ENCODE measurements at places on chromosomes 6 and 20. TPM values are rescaled to one million over a fixed set of nuclear protein-coding genes. Genes with fewer than 3 reads are reported as not detected.
A peak's percentile ranks its signal among the peaks of the same experiment; 100 is the strongest.

DNA sequence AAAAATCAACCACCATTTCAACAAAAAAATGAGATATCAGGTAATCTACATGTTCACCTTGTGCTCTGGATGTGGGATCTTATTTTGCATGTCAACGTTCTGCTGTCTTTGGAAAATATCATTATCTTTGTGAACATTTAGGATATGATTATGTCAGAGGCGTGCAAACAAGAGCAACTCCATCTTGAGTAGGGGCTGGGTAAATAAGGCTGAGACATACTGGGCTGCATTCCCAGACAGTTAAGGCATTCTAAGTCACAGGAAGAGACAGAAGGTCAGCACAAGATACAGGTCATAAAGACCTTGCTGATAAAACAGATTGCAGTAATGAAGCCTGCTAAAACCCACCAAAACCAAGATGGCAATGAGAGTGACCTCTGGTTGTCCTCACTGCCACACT, 28.8 kb upstream of the ZBTB24 start:
- peak; percentile 32 for DNase-seq

The TSHZ2 gene
- total RNA-seq = 11.9 TPM

DNA sequence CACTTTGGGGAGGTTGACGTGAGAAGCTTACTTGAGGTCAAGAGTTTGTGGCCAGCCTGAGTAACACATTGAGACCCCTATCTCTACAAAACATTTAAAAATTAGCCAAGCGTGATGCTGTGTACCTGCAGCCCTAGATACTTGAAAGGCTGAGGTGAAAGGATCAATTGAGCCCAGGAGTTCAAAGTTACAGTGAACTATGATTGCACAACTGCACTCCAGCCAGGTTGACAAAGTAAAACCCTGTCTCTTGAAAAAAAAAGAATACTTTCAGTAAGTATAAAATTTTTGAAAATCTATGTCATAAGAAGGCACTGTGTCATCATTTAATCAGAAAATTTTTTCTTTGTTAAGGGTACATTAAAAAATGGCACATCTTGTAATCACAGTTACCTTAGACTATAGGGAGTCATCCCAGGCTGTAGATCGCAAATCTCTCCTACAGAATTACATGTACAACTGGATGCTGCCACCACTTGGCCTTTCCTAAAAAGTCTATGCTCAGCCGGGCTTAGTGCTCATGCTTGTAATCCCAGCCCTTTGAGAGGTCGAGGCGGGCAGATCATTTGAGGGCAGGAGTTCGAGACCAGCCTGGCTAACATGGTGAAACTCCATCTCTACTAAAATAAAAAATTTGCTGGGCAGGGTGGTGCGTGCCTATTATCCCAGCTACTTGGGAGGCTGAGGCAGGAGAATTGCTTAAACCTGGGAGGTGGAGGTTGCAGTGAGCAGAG, 17.0 kb upstream of the MRS2 start:
- DNase-seq = peak; percentile 30

The RAB44 gene
- not detected for total RNA-seq

The COL21A1 gene
- total RNA-seq = 41.5 TPM

The PLA2G7 gene
- total RNA-seq = 0.57 TPM

- DNase-seq = no peak
Observed at GRCh38 chr20:50995506-50995905, 27.4 kb downstream of the KCNG1 start.

- DNase-seq = no peak
Observed at GRCh38 chr6:136510782-136511181, 39.4 kb downstream of the MAP7 start.

- no peak for DNase-seq
Observed at GRCh38 chr6:22783931-22784330, 214.6 kb downstream of the HDGFL1 start.

- DNase-seq = peak; percentile 22
Observed at GRCh38 chr20:38034961-38035360, 1.4 kb downstream of the RPRD1B start.

- DNase-seq = peak; percentile 36
Observed at GRCh38 chr20:13771853-13772453, 12.8 kb downstream of the ESF1 start.

The SLC17A2 gene
- total RNA-seq = not detected

The MYMX gene
- total RNA-seq = not detected

The DNAAF9 gene
- 3.0 TPM for total RNA-seq

GRCh38 chr6:95469511-95469910, 107.8 kb upstream of the MANEA start:
- DNase-seq = no peak

- no peak for DNase-seq
Observed at GRCh38 chr20:2340823-2341222, 39.9 kb upstream of the TGM6 start.

DNA sequence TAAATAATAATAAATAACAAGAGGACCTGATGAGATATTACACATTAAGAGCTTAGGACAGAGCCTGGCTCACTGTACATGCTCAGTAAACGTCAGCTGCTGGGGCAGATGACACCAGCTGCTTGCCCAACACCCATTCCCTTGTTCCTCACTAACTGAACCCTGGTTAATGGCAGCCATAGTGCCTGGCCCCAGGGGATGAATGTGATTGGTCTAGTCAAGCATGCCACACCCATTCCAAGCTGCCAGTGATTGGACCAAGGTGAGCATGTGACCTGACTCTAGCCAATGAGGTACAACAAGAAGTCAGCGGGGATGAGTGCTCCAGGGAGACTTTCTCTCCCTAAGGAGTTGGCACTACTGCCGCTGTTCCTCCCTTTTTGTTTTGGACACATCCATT, 85.1 kb upstream of the PTPN1 start:
- peak; percentile 47 for DNase-seq

DNA sequence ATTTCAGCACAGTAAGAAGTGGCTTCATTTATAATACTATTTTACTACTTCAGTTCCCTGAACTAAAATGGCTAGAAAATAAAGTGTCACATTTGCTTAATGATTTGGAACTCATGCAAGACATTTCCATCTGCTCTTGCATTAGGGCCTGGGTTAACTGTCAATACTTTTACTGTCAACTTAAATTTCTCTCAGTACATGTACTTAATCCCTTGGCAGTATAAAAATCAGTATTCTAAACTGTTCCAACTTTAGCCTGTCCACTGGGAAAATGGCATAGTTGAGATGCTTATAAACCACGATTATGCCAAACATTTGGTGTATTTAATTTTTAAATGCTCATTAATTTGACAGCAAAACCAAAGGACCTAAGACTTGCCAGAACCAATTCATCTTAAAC, 154.5 kb downstream of the ASCC3 start:
- peak; percentile 49 for DNase-seq

DNA sequence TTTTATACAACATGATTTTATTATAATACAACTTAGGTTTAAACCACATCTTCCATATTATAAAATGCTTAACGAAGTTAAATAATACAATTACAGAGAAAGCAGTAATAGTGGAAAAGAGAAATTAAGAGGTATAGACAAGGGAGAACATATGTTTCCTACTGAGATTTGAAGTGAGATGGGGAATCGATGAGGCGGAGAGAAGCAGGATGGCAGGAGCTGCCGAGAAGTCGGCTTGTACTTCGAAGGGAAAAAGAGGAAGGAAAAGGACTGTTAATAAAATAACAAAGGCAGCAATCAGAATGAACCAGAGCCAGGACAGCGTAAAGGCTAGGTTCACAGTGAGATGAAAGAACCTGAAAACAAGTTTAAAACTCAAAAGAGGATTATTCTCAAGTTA, 15.4 kb downstream of the FBXL4 start:
- DNase-seq = no peak

DNA sequence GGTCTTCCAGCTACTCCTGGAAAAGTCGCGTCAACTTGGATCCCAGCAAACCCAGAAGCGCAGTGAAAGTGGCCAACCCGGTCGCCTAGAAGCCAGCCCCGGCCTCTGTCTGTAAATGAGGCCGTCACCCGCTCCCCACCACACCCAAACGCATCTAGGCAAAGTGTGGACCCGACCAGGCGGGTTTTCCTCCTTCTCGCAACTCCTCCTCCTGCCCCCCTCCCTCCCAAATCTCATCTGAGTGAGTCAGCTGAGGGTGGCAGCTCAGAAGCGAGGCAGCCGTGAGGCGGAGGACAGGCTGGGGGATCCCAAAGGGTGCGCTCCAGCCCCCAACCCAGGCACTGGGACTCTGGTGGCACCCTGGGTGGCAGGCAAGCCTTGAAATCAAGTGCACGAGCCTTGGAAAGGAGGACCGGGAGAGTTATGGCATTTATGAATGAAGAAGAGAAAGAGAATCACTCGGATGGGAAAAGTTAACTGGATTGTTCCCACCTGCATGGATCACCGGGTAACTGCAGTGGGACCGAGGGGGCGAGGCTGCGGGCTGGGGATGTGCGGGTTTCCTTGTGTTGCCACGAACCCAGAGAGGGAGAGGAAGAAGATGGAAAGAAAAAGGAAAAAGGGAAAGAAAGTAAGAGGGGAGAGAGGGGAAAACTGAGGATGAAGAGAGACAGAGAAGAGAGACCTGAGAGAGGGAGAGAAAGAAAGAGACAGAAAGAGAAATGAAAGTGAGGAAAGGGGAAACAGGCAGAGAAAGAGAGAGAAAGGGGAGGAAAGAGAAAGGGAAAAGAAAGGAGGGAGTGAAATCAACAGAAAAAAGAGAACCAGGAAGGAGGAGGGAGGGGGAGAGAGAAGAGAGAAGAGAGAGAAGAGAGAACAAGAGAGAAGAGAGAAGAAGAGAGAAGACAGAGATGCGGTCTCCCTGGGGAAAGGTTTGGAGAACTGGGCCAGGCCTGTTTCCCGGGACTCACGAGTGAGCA, at the start of gene APCDD1L:
Gene APCDD1L, minus strand, starts transcription at position 167 of the 980 bp plus-strand sequence. CDS start 692 bp downstream, outside the sequence.
- DNase-seq = peak; percentile 89

- DNase-seq = no peak
Observed at GRCh38 chr20:52681288-52681687, 290.9 kb upstream of the TSHZ2 start.

DNA sequence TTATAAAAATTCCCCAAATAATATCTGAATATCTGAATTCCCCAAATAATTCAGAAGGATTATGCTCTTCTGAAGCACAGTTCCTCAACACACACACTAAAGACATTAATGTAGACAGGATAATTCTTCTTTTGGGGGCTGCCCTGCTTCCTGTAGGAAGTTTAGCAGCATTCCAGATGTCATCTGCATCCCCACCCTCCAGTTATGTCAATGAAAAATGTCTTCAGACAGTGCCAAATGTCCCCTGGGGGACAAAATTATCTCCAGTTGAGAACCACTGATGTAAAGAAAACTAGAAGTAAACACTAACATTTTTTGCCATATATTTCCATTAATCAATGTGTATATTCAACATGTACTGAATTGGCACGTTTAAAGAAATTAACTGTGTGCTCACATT, 25.9 kb upstream of the NAA20 start:
- DNase-seq = no peak

- DNase-seq = peak; percentile 67
Observed at GRCh38 chr6:170459451-170459850, 93.7 kb downstream of the PSMB1 start.

The PDYN gene
- not detected for total RNA-seq

DNA sequence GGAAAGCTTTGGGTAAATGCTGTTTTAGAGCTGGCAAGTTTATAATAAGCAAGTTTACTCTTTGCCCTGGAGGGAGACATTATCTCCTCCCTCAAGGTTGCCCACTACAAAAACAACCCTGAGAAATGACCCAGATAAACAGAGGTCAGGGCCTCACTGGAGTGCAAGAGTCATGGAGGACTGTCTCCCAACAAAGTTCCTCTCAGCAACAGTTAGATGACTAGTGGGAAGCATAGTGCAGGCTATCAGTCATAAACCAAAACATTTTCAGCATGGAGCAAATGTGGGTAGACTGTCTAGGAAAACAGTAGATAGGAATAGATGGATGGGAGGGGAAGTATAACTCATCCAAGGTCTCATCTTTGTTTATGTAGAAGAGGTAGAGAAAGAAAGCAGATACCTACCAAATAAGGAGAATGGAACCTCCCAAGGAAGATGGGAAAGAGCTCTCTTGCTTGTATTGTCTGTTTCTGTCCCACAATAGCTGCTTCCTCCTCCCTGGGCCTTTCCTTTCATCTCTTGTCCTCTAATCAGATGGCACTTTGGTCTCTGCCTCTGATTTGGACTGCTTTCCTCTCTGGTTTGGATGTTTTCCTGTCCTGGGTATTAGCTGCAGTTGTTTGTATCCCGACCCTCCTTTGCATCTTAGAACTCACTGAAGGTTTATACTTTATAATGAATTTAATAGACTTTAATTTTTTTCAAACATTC, 95.4 kb downstream of the WASF1 start:
- DNase-seq = no peak

- DNase-seq = no peak
Observed at GRCh38 chr6:18261877-18262276, 2.5 kb downstream of the DEK start.

- no peak for DNase-seq
Observed at GRCh38 chr20:40848526-40848925, 159.5 kb upstream of the MAFB start.

The IP6K3 gene
- total RNA-seq = not detected

DNA sequence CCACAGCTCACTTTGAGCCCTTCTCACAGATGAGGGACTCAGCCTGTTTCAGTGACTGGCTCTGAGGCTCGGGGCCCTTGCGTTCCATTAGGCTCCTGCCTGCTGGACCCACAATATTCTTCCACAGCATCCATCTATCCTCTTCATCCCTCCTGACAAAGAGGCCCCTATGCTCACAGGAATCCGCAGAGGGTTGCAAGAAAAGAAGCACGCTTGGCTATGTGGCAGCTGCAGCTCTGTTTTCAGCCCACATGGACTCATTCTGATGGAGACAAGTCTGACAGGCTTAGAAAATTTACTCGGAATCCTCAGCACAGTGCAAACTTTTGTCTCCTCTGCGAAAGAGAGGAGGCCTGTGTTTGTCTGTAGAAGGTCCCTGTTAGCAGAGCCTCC, 207.5 kb downstream of the SYNDIG1 start:
- DNase-seq = no peak

The CCN2 gene
- 44.5 TPM for total RNA-seq

The GMPR gene
- total RNA-seq = 64.3 TPM

- no peak for DNase-seq
Observed at GRCh38 chr20:36582322-36582721, 8.9 kb downstream of the TGIF2 start.

GRCh38 chr20:19758501-19759331, 658 bp downstream of the RIN2 start:
- peak; percentile 55 for DNase-seq

GRCh38 chr6:40735121-40735520, 148.0 kb upstream of the LRFN2 start:
- peak; percentile 51 for DNase-seq

GRCh38 chr20:61835301-61835700, 230.4 kb downstream of the TAF4 start:
- peak; percentile 56 for DNase-seq

GRCh38 chr6:17450832-17451231, 57.4 kb downstream of the CAP2 start:
- DNase-seq = no peak

The KHDC1L gene
- not detected for total RNA-seq

GRCh38 chr20:6863355-6863754, 95.9 kb downstream of the BMP2 start:
- DNase-seq = no peak

- DNase-seq = peak; percentile 76
Observed at GRCh38 chr6:132715204-132715603, 1.3 kb upstream of the VNN1 start.

The ARFGAP1 gene
- 35.3 TPM for total RNA-seq

The UTRN gene
- 93.3 TPM for total RNA-seq

Measured in M059J (cell line).